ENCODE measurements at places on chromosomes 11 and 22. TPM values are rescaled to one million over a fixed set of nuclear protein-coding genes. Genes with fewer than 3 reads are reported as not detected.

Gene SLC15A3
- 8.4 TPM for total RNA-seq

Gene FXYD6
- 14.6 TPM for total RNA-seq

Gene MEN1
- 32.4 TPM for total RNA-seq

Gene SLCO2B1
- total RNA-seq = 293 TPM

Gene MYBPC3
- total RNA-seq = not detected

Gene LGALS12
- 0.53 TPM for total RNA-seq

Gene RAC2
- total RNA-seq = 10.0 TPM

Gene HOATZ
- total RNA-seq = not detected

Gene DAGLA
- total RNA-seq = 12.9 TPM

Gene PGA5
- total RNA-seq = not detected

Gene CNGA4
- total RNA-seq = 1.1 TPM

Gene MPZL2
- total RNA-seq = 22.2 TPM

Gene NUMA1
- total RNA-seq = 418 TPM

Gene ALDH3B2
- not detected for total RNA-seq

Gene TEAD1
- 34.5 TPM for total RNA-seq

Gene CPT1B
- total RNA-seq = 56.7 TPM

Gene ARHGAP42
- 49.5 TPM for total RNA-seq

Gene OR5P2
- not detected for total RNA-seq

Gene SLC17A6
- total RNA-seq = not detected
